ENCODE measurements at places on chromosomes 2 and 18.
A peak's percentile ranks its signal among the peaks of the same experiment; 100 is the strongest.

DNA sequence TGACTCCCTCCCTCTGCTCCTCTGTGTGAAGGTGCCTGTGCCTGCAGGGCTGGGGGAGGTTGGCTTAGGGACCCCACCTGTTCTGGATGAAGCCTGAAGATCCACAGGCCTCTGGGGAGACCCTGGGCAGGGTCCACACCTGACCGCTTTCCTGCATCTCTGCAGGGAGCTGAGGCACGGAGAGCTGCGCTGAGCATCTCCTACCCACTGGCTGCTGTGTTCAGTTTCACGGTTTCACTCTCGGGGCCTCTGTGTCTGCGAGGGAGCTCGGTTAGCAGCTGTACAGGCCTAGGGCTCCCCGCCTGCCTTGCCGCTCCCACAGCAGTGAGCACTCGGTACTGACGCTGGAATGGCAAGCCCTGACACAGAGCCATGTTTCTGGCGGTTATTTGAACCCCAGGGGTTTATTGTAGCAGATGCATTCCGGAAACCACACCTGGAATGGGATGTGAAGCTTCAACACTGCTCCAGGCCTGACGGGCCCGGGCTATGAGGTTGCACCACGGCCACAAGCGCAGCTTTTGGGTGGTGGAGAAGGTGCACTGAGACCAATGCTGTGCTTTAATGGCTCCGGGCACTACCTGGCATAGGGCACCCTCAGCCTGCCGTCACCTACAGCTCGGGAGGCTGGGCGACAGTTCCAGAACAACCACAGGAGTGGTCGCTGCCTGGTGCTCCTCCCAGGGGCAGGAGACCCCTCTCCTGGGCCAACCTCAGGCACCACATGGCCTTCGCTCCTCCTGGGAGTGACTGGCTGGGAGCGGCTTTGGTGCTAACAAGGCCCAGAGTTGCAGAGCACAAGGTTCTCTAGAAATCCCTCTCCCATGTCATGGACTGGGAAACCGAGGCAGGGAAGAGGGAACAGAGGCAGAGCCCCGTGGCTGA, 257.9 kb downstream of the NDUFA10 start:
- DNase-seq, result no peak

DNA sequence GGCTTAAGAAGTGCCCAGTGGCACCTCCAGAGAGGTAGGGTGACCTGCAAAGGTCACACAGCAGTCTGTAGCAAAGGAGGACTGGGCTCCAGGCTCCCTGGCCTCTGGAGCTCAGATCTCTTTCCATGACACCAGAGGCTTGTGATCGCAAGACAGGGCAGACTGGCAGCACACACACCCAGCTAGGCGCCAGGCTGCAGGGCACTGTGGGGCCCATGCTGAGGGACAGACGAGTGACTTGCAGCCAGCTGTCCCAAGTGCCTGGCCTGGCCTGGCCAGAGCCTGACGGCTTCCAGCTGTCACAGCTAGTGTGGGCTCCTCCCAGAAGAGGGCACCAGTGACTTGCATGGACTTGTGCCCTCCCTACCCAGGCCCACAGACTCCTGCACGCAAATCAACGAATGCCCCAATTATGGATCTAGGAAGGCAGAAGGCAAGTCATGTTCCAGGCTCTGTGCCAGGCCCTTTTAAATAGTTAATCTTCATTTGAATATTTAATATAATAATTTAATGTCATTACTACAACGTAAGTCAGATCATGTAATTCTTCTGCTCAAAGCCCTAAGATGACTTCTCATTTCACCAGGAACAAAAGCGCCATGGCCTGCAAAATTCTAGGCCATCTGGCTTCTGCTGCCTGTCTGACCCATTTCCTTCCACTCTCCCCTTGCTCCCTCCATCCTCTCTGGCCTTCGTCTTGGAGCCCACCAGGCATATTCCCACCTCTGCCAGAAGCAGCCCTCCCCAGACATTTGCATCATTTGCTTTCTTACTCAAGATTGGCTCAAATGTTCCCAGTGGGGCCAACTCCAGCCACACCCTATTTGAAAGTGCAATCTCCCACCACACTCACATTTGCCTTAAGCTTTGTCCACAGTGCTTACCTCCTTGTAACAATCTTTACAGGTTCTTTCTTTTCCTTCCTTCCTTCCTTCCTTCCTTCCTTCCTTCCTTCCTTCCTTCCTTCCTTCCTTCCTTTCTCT, 3.7 kb upstream of the SPEG start:
- DNase-seq, result peak; percentile 15

GRCh38 chr2:223238301-223238700, 186.3 kb downstream of the KCNE4 start:
- no peak for DNase-seq

GRCh38 chr18:2536063-2536462, 35.2 kb downstream of the METTL4 start:
- no peak for DNase-seq

- DNase-seq, result no peak
Measured at GRCh38 chr2:5316001-5316490, 376.1 kb upstream of the SOX11 start.

DNA sequence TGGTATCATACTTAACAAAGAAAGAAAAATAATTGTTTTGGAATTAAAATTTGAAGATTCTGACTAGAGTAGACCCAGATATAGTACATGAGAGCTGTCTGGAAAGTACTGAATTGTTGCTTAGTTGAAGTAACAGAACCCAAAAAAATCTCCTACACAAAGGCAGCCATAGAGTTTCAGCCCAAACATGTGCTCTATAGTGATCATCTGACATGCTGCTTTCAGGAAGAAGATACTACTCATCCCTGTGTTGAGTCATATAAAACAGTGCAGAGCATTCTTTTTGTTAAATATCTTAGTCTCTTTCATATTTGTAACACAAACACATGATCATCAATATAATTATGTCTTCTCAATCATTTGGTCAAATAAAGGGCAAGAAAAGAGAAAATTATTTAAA, 84.8 kb upstream of the PTPRM start:
- no peak for DNase-seq

DNA sequence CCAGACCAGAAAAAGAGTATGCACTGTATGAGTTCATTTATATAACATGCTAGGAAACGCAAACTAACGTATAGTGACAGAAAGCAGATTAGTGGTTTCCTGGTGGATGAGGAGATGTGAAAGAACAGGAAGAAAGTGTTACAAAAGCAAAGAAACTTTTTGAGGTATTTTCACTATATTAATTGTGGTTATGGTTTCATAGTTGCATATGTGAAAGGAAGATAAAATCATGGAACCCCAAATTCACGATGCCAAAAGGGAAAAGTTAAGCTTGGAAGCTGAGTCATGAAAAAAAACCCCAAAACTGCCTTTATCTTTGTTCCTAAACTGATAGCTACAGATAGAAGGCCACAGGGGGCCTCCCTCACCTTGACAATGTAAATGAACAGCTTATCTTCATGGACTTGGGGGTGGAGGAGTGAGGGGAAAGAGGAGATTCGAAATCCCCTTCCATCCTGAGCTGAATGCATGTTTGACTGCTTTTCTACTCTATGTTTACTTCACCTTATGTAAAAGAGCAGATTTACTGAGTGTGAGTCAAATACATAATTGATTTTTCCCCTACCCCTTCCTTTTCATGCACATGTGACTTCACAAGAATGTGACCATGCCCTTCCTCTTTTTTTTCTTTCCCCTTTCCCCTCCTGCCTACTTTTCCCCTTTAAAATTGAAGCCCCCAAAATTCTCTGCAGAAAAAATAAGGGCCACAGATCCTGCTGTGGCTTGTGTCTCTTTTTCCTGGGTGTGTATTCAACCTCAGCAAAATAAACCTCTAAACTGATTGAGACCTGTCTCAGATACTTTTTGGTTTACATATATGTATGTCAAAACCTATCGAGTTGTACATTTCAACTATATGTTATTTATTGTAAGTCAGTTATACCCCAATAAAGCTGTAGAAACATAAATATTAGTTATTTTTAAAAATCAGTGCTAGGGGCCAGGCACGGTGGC, 100.1 kb upstream of the TLK1 start:
- DNase-seq, result no peak

GRCh38 chr18:57666818-57667497, 45.3 kb upstream of the NARS1 start:
- DNase-seq, result no peak

GRCh38 chr2:241837197-241837965, 21.3 kb downstream of the PDCD1 start:
- no peak for DNase-seq

GRCh38 chr2:66929632-66930338, 467.3 kb upstream of the ETAA1 start:
- no peak for DNase-seq

GRCh38 chr18:63460414-63460813, 16.3 kb upstream of the SERPINB5 start:
- DNase-seq, result no peak
